Cardiac fibroblast (primary cell): ENCODE measurements at places on chromosomes 3 and 15.
A peak's percentile ranks its signal among the peaks of the same experiment; 100 is the strongest.

DNA sequence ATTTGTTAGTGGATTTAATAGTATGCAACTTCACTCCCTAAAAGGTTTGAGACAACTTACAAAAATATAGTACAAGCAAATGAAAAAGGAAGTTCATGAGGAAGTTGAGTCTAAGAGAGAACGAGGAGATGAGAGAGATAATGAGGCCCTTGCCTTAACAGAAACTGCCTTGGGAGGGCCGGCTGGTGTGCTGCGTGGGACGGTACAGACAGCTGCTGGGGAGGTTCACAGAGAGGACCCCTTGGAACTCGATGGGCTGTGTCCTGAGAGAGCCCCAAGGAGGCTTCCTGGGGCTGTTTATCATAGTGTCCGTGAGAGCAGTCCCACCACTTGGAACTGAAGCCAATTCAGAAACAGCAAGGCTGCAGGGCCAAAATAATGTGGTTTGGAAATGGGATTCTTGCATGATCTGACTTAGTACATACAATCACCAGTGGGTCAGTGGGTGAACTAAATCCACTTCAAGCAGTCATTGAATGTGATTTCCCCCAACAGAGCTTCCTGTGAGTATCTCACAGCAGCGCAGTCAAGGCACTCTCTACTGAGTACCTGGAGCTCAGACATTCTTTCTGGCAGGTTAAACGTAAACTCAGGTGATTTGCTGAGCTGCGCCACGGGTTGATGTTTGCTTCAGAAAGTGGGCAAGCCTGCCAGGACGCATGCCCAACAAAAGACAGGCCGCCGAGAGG, 90.8 kb downstream of the CRTC3 start:
- DNase-seq, result no peak

- peak; percentile 83 for DNase-seq
These were observed 45.7 kb upstream of the DUT start for GRCh38 chr15:48285329-48286214.

DNA sequence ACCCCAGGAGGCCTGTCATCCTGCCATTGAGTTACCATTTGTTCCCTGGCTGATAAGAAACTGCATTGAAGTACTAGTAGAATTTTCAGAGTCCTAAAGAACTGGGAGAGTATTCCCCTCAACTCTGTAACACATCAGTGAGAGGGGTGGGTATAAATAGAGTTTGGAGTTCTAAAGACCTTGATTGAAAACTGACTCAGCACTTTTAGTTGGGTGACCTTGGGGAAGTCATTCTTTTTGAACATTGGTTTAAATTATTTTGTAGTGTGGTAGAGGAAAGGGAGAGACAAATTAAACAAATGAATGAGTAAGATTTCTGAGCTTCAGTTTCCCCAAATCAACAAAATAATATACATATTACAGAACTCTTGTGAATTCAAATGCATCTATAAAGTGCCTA, 344.5 kb upstream of the THBS1 start:
- DNase-seq, result no peak

DNA sequence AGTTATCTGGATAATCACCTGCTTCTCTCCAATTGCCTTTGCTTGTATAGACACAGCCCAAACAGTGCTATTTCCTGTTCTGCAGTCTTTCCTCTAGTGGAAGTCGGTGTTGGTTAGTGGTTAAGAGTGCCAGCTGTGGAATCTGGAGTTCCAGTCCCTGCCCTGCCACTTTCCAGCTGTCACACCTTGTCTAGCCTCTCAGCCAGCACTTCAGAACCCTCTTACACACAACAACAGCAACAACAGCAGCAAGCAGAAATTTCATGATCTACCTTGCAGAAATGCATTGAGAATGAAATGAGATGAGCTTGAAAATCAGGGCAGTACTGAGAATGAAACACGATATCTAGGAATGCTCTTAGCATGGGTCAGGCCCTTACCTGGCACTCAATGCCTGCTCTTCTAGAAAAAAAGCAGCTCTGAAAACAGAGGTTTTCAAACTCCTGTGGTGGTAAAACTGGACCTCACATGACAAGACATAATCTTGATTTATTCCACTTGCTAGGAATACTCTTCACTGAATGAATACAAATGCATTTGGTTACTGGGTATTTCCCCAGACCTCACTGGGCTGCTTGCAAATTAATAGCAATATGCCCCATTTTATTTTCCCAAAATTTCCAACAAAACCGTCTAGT, 3.3 kb upstream of the WNT5A start:
- no peak for DNase-seq

DNA sequence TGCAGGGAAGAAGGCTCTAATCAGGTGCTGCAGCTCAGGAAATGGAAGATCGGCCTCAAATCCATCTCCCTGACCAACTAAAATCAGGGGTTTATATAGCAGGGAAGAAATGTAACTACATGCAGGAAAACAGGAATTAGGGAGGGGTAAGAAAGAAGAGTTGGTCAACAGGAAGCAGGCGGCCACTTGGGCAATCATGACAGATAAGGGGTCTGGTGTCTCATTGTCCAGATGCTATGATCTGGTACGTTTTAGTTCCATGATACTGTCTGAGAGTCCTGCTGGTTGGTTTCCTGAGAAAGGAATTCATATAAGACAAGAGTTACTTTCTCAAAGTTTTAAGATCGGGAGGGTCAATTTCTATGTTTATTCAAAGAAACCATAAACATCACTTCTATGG, 24.2 kb downstream of the KATNBL1 start:
- DNase-seq, result peak; percentile 23

GRCh38 chr3:127614928-127615589, 13.9 kb upstream of the PODXL2 start:
- no peak for DNase-seq

- no peak for DNase-seq
These were observed 4.6 kb downstream of the EFCC1 start for GRCh38 chr3:129005526-129006303.

DNA sequence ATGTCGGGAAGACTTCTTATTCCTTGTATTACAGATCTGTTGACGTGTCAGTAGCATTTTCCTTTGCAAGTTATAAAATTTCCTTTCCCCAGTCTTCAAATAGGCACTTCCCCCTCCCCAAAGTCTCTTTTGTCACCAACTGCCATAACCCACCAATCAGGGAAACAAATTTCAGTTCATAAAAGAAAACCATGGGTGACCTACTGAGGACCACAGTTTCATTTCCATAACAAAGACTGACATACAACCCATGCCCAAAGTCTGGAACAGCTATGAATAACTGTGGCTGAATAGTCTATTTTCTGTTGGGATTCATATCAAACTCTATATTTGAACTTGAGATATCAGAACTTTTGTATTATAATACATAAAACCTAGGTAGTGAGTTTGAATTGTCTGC, 307.8 kb downstream of the KBTBD8 start:
- DNase-seq, result no peak

GRCh38 chr3:47117807-47118364, 46.0 kb downstream of the SETD2 start:
- DNase-seq, result no peak

DNA sequence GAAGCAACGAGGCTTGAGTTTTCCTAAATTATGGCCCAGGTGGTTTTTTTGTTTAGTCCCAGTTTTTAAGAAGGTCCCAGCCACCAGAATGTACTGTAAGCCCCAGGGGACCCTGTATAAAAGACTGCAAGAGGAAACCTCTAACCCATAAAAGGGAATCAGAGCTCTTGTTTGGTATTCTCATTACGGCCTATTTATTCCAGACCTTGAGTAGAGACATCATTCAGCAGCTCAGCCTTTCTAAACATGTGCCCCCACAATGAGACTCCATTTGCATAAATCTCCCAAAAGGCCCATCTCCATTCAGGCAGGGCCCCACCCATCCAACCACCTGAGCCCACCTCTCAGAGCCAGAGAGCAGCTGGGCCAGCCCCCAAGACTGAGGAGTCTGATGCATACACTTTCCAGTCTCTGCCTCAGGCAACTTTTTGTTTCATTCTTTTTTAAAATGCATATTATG, 25.7 kb downstream of the ZDHHC3 start:
- DNase-seq, result no peak
